ENCODE measurements at places on chromosomes 11 and 22.

GRCh38 chr11:113435190-113435968 lies 39.8 kb downstream of the DRD2 start:
- H3K4me1 ChIP-seq, result no peaks in the 10 kb centered on the region
- no peaks in the 10 kb centered on the region for H3K36me3 ChIP-seq
- H3K27ac ChIP-seq, result no peak overlapping the region
- DNase-seq, result no peak

- H3K4me1 ChIP-seq, result peaks cover 13% of the 10 kb centered on the region
- H3K27me3 ChIP-seq, result no peaks in the 10 kb centered on the region
- H3K36me3 ChIP-seq, result peaks cover 29% of the 10 kb centered on the region
- no peak overlapping the region for H3K27ac ChIP-seq
- H3K4me3 ChIP-seq, result no peak overlapping the region
Observed at GRCh38 chr11:64218628-64219353, 7.2 kb downstream of the TRPT1 start.

DNA sequence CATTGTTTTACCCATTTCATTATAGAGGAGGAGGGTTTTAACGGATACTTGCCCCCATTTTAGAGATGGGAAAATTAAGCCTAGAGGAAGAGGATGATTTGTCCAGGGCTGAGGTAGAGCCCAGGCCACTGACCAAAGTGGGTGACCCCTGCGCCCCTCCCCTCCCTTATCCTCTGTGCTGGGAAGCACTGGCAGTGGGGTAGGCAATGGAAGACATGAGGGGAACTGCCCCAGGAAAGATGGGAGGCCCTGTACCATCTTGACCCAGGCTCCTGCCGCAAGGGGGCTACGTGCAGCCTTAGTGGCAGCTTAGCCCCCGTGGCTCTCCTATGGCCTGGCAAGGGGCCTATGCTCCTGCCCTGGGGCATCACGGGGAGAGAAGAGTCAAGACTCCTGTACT lies 76.4 kb upstream of the MYOD1 start:
- no peak overlapping the region for H3K27ac ChIP-seq
- no peak for DNase-seq
- no peaks in the 10 kb centered on the region for H3K4me1 ChIP-seq
- H3K36me3 ChIP-seq, result no peaks in the 10 kb centered on the region
- H3K4me3 ChIP-seq, result no peak overlapping the region

DNA sequence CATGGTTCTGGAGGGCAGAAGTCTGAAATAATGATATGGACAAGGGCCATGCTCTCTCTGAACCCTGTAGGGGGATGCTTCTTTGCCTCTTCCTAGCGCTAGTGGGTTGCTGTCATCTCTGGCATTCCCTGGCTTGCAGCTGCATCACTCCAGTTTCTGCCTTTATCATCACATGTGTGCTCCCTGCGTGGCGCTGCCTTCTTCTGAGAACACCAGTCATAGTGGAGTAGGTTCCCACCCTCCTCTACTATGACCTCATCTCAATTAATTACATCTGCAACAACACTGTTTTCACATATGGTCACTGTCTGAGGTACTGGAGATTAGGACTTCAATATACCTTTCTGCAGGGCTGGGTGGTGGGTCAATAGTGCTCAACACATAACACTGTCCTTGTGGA lies 402.3 kb upstream of the NARS2 start:
- no peaks in the 10 kb centered on the region for H3K36me3 ChIP-seq
- H3K4me1 ChIP-seq, result no peaks in the 10 kb centered on the region
- H3K27me3 ChIP-seq, result no peaks in the 10 kb centered on the region
- no peak for DNase-seq
- H3K4me3 ChIP-seq, result no peak overlapping the region

DNA sequence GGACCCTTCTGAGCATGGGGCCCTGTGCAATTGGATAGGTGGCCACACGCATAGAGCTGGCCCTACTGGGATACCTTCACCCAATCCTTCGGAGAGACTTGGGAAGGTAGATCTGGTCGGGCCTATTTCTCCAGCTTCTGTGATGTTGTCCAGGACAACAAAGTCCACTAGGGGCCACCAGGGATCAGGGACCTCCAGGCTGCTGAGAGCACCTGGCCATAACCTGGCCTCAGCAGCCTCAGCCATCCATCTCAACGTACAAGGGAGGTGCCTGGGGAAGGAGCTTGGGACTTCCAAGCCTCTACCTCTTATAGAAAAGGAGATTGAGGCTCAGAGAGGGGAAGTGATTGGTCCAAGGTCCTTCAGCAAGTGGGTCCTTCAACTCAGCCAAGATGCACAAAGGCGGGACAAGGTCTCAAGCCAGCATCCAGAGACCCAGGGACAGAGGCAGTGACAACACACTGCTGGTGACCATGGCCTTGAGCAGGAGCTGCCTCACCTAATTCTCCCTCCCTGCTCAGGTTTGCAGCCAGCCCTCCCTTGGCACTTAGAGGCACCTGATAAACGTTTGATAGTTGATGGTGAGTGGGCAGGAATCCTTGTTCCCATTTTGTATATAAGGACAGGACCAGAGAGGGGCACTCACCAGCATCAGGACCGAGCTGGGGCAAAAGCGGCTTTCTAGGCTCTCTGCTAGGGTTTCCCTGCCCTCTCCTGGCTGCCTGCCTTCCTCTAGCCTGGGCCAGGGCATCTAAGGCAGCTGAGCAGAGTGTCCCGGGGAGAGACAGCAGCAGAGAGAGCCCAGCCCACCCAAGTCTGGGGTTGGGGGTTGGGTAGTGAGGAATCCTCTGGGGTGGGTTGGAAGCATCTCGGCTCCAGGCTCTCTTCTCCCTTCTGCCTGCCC lies 4.5 kb downstream of the RAC2 start:
- DNase-seq, result peak; percentile 18
- H3K36me3 ChIP-seq, result no peaks in the 10 kb centered on the region
- no peak overlapping the region for H3K4me3 ChIP-seq

- no peaks in the 10 kb centered on the region for H3K36me3 ChIP-seq
- H3K27me3 ChIP-seq, result no peaks in the 10 kb centered on the region
- H3K4me1 ChIP-seq, result peaks cover 19% of the 10 kb centered on the region
Observed at GRCh38 chr11:111446404-111447111, 65.6 kb downstream of the BTG4 start.

DNA sequence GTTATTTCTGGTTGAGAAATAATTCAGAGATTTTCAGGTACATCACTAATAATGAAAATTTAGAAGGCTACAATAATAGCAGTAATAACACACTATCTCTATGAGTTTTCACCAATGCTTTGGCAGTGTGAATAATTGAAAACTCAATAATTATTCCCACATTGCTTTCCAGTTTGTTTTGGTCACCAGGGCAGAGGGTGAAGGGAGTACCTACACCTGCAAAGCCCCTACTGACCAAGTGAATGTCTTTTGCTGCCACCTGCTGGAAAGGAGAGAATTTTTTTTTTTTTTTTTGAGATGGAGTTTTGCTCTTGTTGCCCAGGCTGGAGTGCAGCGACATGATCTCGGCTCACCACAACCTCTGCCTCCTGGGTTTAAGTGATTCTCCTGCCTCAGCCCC lies 3.2 kb downstream of the NELL1 start:
- no peaks in the 10 kb centered on the region for H3K36me3 ChIP-seq
- H3K4me1 ChIP-seq, result peaks cover 4% of the 10 kb centered on the region
- no peaks in the 10 kb centered on the region for H3K27me3 ChIP-seq
- DNase-seq, result no peak

GRCh38 chr11:17452668-17453067 lies 24.0 kb downstream of the ABCC8 start:
- H3K27ac ChIP-seq, result no peak overlapping the region
- H3K27me3 ChIP-seq, result no peaks in the 10 kb centered on the region
- H3K4me3 ChIP-seq, result no peak overlapping the region
- no peak for DNase-seq

- DNase-seq, result no peak
- H3K36me3 ChIP-seq, result peaks cover 3% of the 10 kb centered on the region
- no peak overlapping the region for H3K27ac ChIP-seq
- H3K27me3 ChIP-seq, result no peaks in the 10 kb centered on the region
Observed at GRCh38 chr11:16037179-16037578, 319.2 kb downstream of the SOX6 start.

Measured in psoas muscle (tissue), 8 donors.